Prostate gland (tissue), 2 donors: ENCODE measurements at places on chromosomes 13 and 19.

DNA sequence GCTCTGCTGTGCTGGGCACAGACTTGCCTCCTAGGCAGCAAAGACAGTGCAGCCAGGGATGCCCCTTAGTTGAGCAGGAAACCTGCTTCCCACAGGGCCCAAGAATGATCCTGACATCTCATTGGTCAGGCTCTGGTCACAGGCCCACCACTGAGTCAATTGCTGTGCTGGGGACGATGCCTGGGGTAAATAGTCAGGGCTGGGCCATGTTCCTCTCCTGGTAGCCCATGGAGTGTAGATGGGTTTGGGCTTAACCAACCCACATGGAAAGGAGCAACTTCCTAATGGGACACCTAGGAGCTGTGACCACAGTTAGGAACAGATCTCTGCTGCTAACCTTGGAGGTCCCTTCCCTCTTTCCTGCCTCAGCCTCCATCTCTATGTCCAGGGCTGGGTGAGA lies 212.5 kb upstream of the ZNF536 start:
- DNase-seq: no peak

DNA sequence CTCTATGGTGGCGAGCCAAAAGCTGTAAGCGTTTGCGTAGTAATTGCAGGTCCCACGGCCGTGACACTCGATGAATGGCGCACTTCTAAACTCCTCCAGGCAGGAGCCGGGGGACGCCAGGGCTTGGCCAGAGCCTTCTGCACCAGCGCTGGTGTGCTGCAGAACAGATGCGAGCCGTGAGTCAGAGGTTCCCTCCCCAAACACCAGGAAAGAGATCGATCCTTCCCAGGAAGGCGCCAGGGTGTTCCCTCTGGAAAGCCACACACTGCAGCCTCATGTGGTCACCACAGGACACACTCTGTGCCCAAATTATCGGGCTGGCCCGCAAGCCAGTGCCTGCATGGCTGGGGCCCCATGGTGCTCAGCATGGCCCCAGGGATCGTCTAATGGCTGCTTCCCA lies 154.6 kb downstream of the COL4A1 start:
- DNase-seq: no peak

GRCh38 chr13:31037874-31038500 lies 105.5 kb downstream of the TEX26 start:
- no peak for DNase-seq

- no peak for DNase-seq
Measured at GRCh38 chr19:31863122-31863521, 482.3 kb upstream of the ZNF507 start.

DNA sequence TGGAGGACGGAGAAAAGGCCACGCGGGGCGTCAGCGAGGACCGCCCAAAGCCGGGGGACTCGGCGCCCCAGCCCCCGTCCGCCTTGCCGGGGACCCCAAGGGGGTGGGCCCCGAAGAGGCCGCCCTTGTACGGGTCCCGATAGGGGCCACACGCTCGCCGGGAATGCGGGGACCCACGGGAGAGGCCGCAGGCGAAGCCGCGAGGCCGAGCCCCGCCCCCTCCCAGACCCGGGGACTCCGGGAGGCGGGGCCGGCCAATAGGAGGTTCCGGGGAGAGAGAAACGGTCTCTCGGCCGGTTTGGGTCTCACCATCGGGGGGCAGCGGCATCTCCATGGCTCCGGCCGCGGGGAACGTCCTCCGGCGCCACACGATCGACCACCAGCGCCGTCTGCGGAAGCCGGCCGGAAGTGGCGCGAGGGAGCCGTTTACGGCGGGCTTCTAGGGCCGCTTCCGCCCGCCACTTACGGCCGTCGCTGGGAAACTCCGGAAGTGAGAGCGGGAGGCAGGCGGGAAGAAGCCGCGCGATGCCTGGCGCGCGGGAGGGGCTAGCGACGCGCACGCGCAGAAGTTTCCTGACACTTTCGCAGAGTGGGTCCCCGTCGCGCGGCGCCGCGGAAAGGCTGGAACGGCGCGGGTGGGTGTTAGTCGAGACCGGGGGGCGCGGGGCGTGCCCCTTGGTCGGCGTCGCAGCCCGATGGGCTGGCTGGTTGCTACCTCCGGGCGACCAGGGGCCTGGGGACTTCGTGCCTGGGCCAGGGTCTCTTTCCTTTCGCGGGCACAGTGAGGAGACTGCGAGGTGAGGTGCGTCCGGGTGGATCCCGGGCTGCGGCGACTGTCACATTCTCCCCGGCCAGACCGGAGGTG lies at the start of gene CHERP:
Gene CHERP (minus strand): TSS at position 393 of the 865 bp plus-strand sequence. CDS start 59 bp downstream, at position 334.
- peak; percentile 92 for DNase-seq

GRCh38 chr19:41591951-41592562 lies 16.1 kb downstream of the CEACAM21 start:
- DNase-seq: no peak

GRCh38 chr19:35279985-35280821 lies 2.1 kb upstream of the HAMP start:
- no peak for DNase-seq

- peak; percentile 60 for DNase-seq
Measured at GRCh38 chr19:48837051-48837524, 797 bp upstream of the HSD17B14 start.

DNA sequence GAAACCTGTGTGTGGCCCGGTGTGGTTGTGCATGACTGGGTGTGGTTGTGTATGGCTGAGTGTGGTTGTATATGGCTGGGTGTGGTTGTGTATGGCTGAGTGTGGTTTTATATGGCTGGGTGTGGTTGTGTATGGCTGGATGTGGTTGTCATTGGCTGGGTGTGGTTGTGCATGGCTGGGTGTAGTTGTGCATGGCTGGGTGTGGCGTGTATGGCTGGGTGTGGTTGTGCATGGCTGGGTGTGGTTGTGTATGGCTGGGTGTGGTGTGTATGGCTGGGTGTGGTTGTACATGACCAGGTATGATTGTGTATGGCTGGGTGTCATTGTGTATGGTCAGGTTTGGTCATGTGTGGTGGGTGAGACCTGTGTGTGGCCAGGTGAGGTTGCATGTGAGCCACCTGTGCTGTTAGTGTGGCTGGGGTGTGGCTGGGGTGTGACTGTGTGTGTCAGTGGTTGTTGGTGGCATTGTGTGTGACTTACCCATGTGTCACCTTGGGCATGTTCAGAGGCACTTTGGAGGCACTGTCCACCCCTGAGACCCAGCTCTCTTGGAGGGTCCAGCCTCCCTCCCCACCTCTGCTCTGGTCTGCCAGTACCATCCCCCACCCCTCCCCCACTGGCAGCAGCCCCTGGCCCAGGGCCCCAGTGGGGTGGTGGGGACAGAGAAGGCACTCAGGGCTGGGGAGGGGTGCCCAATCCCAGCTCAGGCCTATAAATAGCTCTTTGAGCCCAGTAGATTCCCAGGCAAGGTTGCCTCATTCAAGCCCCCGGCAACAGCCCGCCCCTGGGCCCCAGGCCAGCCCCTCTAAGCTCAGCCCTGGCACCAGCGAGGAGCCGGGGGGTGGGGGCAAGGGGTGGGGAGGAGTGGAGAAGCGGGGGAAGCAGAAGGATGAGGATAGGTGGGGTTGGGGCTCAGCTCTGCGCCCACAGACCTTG lies 3.9 kb upstream of the NCAN start:
- no peak for DNase-seq

DNA sequence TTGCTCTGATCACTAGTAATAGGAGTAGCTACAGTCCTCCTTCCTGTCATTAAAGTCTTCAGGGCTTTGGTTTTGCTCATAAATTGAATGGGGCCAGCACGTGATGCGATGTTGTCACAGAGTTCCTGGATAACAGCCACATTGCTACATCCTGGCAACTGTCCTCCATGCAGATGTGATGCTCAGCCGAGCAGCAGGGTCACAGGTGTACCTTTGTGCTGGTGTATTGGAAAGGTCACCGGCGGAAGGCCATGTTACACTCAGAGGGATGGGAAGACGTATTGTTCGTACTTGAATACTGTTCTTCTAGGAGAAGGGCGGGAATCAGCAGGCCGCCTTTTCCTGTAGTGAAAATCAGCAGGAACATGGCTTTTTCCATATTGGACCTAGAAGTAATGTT lies 713.8 kb upstream of the GPC6 start:
- DNase-seq: no peak

DNA sequence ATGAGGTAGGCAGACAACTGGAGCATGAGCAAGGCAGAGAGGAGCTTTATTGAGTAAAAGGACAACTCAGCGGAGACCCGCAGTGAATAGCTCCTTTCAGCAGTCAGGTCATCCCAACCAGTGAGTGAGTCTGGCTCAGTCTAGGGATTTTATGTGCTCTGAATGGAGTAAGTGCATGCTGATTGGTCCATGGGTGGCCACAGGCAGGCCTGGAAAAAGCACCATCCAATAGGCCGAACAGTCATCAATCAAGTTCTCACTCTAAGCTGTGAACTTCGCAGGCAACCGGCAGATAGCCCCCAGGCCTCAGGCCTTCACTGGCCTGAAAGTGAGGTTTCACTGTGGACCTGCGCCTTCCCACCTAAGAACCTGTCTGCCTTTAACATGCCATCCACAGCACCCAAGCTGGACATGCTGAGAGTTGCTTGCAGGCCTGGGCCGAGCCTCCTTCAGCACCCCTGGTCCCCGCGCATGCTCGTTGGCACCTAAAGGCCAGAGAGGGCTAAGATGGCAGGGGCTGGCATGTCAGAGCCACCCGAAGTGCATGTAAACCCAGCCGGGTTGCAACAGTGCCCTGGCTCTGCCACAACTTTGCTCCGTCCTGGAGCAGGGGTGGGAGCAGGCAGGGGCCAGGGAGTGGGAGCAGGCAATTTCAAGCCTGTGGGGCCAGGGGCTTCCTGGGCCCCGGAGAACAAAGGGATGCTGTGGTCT lies 698.7 kb downstream of the SLITRK1 start:
- DNase-seq: no peak

GRCh38 chr13:25581351-25581750 lies 209.6 kb downstream of the ATP8A2 start:
- no peak for DNase-seq

GRCh38 chr19:13961826-13962698 lies 9.8 kb downstream of the DCAF15 start:
- no peak for DNase-seq

DNA sequence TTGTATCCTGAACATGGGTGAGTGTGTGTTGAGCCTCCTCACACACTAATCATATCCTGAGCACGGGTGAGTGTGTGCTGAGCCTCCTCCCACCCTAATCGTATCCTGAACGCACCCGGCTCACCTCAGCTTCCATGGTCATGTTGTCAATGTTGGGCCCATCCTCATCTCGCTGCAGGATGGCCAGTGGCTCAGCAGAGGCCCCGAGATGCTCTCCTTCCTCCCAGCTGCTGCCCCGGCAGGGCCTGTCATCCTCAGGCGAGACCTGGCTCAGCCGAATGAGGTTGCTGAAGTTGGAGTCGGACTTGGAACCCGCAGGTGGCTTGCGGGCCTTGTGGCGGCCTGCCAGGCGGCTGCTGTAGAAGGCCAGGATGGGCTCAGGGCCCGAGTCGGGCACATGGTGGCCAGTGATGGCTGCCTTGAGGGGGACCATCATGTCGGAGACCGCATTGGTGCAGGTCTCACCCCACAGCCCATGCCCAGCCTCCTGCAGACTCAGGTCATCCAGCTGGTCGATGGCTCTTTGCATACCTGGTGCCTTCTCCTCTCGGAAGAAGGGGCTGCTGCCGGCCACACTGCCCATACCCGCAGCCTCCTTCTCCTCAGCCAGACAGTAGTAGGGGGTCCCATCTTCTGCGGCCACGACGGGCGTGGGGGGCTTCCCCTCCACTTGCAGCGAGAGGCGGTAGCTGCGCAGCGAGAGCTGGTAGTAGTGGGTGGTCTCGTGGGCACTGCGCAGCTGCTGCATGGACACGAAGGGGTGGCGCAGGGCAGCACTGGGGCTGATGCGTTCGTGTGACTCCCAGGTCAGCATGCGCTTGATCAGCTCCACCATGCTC lies 9.6 kb downstream of the HIPK4 start:
- no peak for DNase-seq

GRCh38 chr19:45947926-45948325 lies 25.7 kb downstream of the NOVA2 start:
- DNase-seq: no peak

DNA sequence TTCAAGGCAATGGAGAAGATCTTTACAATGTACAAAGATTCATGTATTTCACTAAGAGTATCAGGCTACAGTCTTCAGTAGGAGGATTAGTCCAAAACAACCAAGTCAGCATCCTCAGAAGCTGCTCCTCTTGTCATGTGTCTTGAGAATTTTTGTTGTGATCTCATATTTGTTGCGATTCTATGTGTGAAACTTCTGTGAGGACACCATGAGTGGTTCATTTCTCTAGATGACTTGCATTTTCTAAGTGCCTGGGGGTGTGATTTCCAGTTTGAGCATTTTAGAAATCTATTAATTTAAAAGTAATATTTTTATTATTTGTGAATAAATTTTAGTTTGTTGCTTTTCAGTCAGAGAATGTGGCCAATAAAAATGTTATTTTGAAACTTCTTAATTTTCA lies 94.5 kb downstream of the RAP2A start:
- DNase-seq: no peak

GRCh38 chr13:36475468-36475867 lies 43.2 kb downstream of the CCNA1 start:
- no peak for DNase-seq

- no peak for DNase-seq
Measured at GRCh38 chr13:37175996-37176395, 70.5 kb upstream of the CSNK1A1L start.
